ENCODE measurements at places on chromosomes 12 and 14. TPM values are rescaled to one million over a fixed set of nuclear protein-coding genes. Genes with fewer than 3 reads are reported as not detected.

AQP2 gene
- not detected for total RNA-seq

DNA sequence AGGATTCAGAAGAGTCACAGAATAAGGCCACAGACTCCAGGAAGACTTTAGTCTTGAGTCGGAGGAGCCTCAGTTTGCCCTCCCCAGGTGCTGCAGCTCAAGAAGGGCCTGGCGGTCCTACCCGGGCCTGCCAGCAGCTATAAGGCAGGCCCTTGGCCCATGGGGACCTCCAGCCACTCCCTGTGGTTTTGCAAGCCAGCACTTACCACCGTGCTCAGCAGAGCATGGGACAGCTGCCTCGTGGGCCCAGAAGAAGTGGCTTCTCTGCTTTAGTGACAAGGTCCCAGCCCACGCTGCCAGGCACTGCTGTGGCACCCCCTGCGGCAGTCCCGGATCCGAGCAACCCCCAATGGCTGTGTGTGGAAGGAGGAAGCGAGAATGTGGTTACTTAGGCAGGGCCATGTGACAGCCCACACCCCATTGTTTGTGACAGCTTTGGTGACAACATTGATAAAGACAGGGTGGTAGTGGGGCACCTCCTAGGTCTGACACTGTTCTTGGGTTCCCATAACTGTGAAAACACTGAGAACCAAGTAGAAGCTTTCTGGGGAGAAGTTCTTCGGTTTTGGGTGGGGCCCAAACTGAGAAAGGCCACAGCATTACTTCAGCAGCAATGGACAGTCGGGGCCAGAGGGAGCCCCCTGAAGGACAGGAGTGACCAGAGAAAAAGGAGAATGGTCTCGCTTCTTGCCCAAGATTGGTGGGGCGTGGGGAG lies at the start of gene SELPLG:
SELPLG (minus strand) TSS at position 361 of the 715 bp plus-strand sequence. CDS start 9,587 bp downstream, outside the sequence.
- H3K36me3 ChIP-seq = no peaks in the 10 kb centered on the region
- peak within 1 kb of the TSS; percentile 33 for H3K4me3 ChIP-seq
- H3K27me3 ChIP-seq = no peaks in the 10 kb centered on the region

LBHD2 gene
- not detected for total RNA-seq

GRCh38 chr14:101507836-101508150 lies 53.5 kb upstream of the DIO3 start:
- no peaks in the 10 kb centered on the region for H3K4me1 ChIP-seq
- no peak overlapping the region for H3K4me3 ChIP-seq
- H3K36me3 ChIP-seq = no peaks in the 10 kb centered on the region
- H3K27me3 ChIP-seq = no peaks in the 10 kb centered on the region

DNA sequence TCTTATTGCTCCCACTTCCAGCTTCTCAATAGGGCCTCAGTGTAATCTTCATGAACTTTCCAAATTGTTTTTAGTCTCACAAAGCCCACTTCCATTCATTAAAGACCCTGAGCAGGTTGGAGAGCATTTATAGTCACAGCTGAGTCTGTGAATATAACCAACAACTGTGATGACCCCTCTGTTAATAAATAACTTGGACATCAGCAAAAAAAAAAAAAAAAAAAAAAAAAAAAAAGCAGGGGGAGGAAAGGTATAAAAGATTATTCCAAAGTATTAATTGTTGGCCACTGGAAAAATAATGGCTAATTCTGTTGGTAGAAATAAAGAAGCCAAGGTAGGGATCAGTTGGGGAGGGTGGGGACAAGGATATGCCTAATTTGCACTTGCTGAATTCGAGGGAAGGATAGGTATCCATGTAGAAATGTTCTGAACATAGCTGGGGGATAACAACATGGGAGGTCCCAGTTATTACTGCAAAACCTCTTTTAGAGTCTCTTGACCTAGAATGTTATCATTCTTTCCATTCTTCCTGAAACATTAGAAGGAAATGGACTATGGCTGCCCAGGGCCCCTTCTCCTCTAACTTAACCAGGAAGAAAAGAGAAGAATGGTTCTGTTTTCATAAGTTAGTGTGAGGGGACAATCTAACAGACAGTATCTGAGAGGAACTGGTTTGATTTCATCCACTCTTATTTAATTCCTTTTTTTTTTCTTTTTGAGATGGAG lies 56.5 kb downstream of the SAMD4A start:
- DNase-seq = no peak
- H3K27ac ChIP-seq = no peak overlapping the region
- H3K36me3 ChIP-seq = no peaks in the 10 kb centered on the region
- H3K4me3 ChIP-seq = no peak overlapping the region
- no peaks in the 10 kb centered on the region for H3K27me3 ChIP-seq

DNA sequence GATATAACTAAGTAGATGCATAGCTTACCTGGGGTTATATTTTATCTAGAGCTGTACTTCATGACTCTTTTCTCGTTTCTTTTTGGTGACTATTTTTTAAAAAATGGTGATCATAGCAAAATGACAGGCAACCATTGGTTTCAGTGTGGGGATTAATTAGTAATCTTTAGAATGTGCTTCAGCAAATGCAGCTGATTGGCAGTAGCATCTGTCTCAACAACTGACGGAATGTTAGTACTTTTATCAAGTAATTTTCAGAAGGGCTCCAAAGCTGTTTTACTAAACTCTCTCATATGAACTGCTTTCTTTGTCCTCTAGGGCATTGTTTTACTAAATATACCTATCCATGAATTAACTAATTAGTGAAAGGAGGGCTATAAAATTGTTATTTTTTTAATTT lies 117.6 kb downstream of the TRMT5 start:
- peaks cover 4% of the 10 kb centered on the region for H3K4me1 ChIP-seq
- H3K27me3 ChIP-seq = no peaks in the 10 kb centered on the region
- no peak overlapping the region for H3K27ac ChIP-seq
- no peak overlapping the region for H3K4me3 ChIP-seq

DNA sequence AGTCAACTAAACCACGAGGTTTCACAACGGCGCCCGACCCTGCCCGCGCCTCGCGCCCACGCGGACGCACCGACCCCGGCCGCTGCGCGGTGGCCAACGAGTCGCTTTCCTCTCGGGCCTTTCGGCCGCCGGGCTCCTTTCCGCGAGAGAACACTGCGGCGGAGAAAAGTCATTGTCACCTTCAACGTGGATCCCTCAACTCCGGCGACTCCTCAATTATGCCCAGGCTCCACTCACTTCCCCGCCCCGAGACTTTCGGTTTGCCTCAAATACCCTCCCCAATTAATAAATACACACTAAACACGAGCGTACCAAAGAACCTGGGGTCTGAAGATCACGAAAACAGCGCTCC lies 450 bp downstream of the SINHCAF start:
- no peaks in the 10 kb centered on the region for H3K27me3 ChIP-seq
- H3K36me3 ChIP-seq = no peaks in the 10 kb centered on the region
- peak overlapping the region; percentile 90 for H3K27ac ChIP-seq
- H3K4me1 ChIP-seq = peaks cover 46% of the 10 kb centered on the region
- peak overlapping the region; percentile 73 for H3K4me3 ChIP-seq

DNA sequence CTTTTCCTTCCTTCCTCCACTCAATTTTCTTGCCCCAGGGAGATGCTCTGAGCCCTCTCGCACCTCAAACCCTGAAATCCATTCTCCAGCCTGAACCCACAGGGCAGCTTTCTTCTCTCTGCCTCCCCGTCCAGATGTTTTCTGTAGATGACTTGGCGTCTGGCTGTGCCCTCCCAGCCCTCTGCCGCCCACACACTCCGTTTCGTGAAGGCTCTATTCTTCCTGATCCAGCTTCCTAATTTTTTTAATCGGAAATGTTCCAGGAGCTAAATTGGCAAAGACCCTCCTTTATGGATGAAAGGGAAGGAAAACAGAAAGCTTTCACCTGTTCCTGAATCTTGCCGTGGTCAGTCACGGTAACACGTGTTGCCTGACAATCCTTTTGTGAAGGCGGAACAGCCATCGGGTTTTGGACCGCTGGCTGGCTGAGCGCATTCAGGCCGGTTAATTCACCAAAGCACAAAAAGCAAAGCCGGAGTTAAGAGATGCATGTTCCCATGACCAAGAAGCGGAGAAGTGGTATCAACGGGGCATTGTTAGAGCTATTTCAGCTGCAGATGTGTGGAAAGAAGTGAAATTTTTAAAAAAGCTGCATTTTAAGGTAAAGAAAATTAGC lies 70.2 kb upstream of the FBRSL1 start:
- H3K4me1 ChIP-seq = peaks cover 3% of the 10 kb centered on the region
- H3K27ac ChIP-seq = no peak overlapping the region
- H3K4me3 ChIP-seq = no peak overlapping the region
- H3K36me3 ChIP-seq = no peaks in the 10 kb centered on the region

DNA sequence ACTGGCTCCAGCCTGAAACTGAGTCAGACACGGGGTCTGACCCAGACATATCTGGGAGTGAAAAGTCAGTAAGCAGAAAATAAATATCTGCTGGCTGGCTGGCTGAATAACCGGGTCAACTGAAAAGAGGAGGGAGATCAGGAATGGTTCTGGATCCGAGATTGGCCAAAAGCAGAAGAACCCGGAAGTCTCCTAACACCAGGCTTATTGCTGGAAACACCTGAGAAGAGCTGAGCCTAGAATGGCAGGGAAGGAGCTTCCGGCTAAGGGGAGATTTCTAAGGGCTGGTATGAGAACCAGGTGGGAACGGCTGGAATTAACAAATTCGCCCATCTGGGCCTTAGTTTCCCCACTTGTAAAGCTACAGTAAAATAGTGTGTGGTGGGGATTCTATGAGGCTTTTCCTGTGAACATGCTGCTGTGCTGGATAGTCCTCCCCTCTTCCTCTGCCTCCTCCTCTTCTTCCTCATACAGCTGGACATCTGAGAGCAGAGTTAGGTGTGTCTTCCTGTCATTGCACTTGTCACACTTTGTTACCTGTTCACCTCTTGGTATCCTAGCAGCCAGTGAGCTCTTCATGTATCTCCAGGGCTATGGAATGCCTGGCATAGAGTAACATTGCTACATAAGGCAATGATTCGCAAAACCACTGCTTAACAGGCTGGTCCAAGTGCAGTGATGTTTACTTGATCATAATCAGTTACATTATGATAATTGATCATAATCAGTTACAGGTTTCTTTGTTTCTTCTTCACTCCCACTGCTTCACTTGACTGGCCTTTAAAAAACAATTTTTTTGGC lies 2.0 kb upstream of the SHMT2 start:
- H3K4me3 ChIP-seq = peak overlapping the region; percentile 51
- H3K27me3 ChIP-seq = peaks cover 56% of the 10 kb centered on the region
- no peak overlapping the region for H3K27ac ChIP-seq
- DNase-seq = no peak
- peaks cover 39% of the 10 kb centered on the region for H3K4me1 ChIP-seq
- H3K36me3 ChIP-seq = peaks cover 16% of the 10 kb centered on the region

GRCh38 chr12:118052324-118053070 lies 8.5 kb downstream of the WSB2 start:
- no peaks in the 10 kb centered on the region for H3K27me3 ChIP-seq
- peak; percentile 75 for DNase-seq
- H3K36me3 ChIP-seq = peaks cover 46% of the 10 kb centered on the region
- H3K4me1 ChIP-seq = peaks cover 65% of the 10 kb centered on the region
- no peak overlapping the region for H3K4me3 ChIP-seq

- no peaks in the 10 kb centered on the region for H3K27me3 ChIP-seq
- peak overlapping the region; percentile 84 for H3K27ac ChIP-seq
- peaks cover 32% of the 10 kb centered on the region for H3K4me1 ChIP-seq
These were observed 47.8 kb upstream of the MED13L start for GRCh38 chr12:116325336-116325664.

NEMP1 gene
- total RNA-seq = 17.1 TPM

TRIM9 gene
- 3.0 TPM for total RNA-seq

- H3K4me1 ChIP-seq = no peaks in the 10 kb centered on the region
- no peaks in the 10 kb centered on the region for H3K36me3 ChIP-seq
- no peak overlapping the region for H3K4me3 ChIP-seq
These were observed 14.5 kb downstream of the R3HDM2 start for GRCh38 chr12:57416039-57416996.

- H3K36me3 ChIP-seq = no peaks in the 10 kb centered on the region
- H3K27ac ChIP-seq = no peak overlapping the region
- DNase-seq = no peak
- H3K4me3 ChIP-seq = no peak overlapping the region
- H3K27me3 ChIP-seq = no peaks in the 10 kb centered on the region
- no peaks in the 10 kb centered on the region for H3K4me1 ChIP-seq
These were observed 109.3 kb downstream of the NTN4 start for GRCh38 chr12:95681210-95681765.

DNA sequence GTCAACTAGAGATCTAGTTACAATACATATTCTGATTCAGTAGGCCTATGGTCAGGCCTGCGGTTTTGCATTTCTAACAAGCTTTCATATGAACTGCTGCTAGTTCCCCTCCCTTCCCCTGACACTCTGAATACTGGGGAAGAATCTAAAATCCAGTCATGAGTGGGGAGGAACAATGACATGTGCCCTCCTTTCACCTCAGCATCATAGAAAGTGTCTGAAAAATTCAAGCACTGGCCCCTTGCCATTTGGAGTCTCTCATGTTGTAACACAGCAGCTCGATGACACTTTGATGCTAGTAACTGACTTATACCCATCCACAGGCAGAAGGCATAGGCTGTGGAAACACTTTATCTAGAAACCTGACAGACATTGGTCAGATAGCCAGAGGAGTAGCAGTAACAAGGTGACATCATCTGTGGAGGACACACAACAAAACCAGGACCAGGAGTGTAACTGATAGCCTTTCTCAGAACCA lies 161.9 kb upstream of the RASSF8 start:
- no peaks in the 10 kb centered on the region for H3K36me3 ChIP-seq
- H3K27me3 ChIP-seq = no peaks in the 10 kb centered on the region
- H3K4me3 ChIP-seq = no peak overlapping the region
- no peak for DNase-seq
- H3K4me1 ChIP-seq = no peaks in the 10 kb centered on the region
- no peak overlapping the region for H3K27ac ChIP-seq

KRT80 gene
- total RNA-seq = not detected

RPS6KL1 gene
- 1.7 TPM for total RNA-seq

- H3K4me3 ChIP-seq = no peak overlapping the region
- peak overlapping the region; percentile 82 for H3K27ac ChIP-seq
- peak; percentile 85 for DNase-seq
- H3K36me3 ChIP-seq = no peaks in the 10 kb centered on the region
- H3K27me3 ChIP-seq = no peaks in the 10 kb centered on the region
These were observed 114.7 kb downstream of the NCOR2 start for GRCh38 chr12:124452576-124453331.

DPPA3 gene
- not detected for total RNA-seq

CSRP2 gene
- total RNA-seq = 16.8 TPM

Data from spleen (tissue), 13 donors.